Colonic mucosa (tissue), 4 donors: ENCODE measurements at places on chromosomes 11 and 22.
A peak's percentile ranks its signal among the peaks of the same experiment; 100 is the strongest.

DNA sequence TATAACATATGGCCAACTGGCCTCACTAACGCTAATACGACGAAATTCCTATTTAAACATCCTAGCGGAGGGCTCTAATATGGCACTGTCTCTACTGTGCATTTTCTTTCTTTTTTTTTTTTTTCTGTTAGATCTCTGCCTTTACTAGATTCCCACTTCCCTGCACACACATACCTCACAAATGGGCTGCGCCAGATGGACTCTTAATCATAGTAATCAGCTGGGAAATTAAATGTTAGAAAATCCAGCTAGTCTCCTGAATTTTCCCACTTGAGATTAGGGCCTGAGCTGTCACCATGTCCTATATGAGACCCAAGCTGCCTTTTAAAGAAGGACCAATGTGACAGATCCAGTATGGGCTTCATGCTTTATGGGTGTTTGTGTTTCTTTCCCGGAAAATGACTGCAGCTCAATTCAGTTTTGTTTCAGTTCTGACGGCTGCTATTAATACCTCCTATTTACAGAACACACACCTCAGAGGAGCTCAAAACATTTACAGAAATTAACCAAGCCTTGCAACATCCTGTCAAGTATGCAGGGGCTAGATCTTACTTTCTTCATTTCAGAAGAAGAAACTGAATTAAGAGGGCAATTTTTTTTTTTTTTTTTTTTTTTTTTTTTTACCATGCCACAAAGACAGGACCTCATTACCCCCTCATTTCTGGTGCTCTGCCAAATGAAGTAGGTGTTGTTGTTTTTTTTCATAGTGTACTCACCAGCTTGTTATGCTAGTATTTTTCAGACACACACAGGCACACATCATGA is 49.8 kb upstream of the BLID start:
- no peak for DNase-seq

- DNase-seq, result no peak
These were observed 2.4 kb downstream of the GAS2L1 start for GRCh38 chr22:29308791-29309262.

DNA sequence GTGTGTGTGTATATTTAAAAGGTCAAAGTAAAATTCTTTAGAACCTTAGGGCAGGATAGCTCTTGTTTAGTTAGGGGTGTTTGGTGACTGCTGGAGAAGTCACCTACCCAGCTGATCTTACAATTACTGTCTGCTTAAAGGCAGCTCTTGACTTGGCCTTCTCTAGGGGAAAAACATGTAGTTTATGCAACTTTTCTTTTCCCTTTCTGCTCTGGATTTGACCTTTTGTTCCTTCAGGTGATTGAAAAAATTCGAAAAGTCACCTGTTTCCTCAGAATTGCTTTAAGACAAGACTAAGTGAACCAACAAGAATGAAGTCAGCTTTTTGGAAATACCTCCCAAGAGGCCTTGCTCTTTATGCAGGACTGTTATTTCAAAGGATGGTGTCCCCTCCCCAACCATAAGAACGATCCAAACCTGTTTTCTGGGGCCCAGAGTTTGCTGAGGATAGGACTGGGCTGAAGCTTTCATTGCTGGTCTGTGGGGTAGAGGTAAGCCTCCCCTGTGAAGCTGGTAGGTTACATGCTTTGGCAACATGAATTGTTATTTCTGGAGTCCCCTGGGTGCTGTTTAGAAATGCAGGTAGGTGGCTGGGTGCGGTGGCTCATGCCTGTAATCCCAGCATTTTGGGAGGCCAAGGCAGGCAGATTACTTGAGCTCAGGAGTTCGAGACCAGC is 111.2 kb downstream of the PTPRJ start:
- DNase-seq, result no peak

DNA sequence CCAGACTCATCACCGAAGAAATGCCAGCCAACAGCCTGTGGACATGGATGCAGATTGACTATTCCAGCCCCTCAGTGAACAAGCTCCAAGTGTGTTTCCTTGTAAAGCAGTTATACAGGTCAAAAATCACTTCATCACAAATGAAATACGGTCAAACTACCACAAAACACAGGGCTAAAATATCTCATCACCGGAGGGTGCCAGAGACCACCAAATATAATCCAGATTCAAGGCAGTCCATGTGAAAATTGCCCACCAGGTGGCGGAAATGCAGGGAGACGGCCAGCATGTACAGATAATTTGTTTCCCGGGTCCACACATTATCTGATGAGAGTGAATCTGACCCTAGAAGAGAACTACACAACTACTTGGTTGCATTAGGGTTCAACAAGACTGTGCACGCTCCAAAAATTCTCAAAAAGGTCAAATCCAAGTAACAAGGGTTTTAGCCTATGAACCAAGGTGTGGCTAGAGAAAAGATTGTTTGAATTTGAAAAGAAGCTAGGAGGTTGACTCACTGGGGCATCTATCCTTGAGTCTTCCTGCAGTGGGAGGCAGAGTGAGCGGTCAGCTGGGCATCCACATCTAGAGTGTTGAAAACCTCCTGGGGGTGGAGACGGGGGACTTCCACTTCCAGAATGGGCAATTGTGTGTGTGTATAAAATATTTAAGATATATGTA is 71.7 kb downstream of the IGLL5 start:
- peak; percentile 71 for DNase-seq

- DNase-seq, result no peak
These were observed 123.8 kb downstream of the TEAD1 start for GRCh38 chr11:12797996-12798395.

DNA sequence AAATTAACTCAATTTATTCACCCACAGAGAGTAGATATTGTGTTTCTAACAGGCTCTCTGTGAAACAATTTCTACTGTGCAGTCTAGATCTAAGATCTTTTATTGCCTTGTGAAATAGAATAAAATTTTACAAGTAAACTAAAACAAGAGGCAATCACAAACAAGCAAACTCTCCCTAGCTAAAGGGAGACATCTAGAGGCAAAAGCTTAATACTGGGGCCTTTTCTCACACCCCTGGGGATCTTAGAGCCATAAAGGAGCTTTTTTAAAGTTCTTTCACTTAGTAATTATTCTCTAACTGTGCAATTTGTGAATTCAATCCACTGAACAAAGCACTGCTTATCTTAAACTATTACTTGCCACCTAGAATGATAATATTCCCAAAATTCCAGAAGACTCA is 19.7 kb downstream of the ALG9 start:
- no peak for DNase-seq

DNA sequence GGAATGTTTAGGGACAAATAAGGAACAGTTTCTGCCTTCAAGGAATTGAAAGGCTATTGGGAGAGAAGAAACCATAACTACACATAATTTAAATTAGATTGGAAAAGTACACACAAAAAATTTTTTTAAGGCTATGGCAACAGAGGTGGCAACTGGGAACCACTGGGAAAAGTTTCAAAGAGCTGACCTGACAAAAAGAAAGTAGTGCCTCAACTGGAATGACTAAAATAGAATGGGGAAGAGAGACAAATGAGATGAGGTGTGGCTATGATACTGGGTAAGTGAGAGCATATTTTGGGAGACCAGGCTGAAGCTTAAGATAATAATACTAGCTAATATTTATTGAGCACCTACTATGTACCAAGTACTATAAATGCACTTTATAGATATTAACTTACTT is 2.9 kb upstream of the AKIP1 start:
- no peak for DNase-seq

GRCh38 chr11:103987629-103988594 is 48.5 kb upstream of the DDI1 start:
- no peak for DNase-seq

- DNase-seq, result no peak
These were observed 385.7 kb downstream of the AASDHPPT start for GRCh38 chr11:106463154-106463553.

DNA sequence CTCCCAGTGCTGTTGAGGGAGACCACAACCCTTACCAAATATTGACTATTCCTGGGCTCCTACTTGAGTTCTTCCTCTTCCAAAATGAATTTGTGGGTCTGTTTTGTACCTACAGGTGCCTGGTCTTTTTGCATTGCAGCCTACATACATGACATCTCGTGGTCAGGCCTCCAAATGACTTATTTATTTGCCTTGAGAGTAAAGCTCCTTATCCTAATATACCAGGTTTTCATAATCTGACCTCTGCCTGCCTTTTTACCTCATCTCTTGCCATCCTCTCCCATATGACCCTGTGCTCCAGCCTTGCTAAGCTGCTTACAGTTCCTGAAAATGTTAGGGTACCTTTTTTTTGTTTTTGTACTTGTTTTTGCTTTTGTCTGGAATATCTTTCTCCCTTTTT is 130.4 kb downstream of the UVRAG start:
- no peak for DNase-seq

GRCh38 chr11:36388071-36388470 is 92.0 kb downstream of the PRR5L start:
- no peak for DNase-seq

DNA sequence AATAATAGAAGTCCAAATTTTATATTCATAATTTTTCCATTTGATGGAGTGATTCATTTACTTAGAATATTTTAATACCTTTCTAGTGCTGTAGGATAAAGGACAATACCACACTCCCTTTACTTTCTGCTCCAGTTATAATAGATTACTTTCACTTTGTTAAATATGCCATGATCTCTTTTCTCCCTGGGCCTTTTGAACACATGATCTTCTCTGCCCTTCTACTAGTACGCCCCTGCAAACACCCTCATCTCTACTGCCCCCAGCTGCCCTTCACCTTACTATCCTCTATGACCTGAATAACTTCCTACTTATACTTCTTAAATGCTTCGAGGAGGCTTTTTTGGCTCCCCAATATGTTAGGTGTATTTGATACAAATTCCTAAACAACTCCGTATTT is 177.3 kb downstream of the GUCY1A2 start:
- no peak for DNase-seq

DNA sequence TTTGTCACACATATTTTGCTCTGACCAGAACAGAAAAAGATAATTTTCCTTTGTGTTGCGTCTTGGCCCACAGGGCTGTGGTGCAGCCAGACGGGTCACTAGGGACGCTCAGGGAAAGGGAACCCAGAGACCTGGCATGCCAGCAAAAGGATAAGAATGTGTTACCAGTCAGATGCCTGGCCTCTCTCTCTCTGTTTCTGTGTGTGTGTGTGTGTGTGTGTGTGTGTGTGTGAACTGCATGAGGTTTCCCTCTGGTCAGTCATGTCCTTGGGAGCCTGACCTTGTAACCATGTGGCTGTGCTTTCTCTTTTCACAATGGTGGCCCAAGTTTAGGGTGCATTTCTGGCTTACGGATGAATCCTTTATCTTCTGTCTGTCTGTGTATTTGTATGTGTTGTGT is 25.4 kb downstream of the CCKBR start:
- DNase-seq, result no peak

- DNase-seq, result no peak
These were observed 446.9 kb upstream of the B3GAT1 start for GRCh38 chr11:134858783-134859480.

- no peak for DNase-seq
These were observed 217.0 kb upstream of the PGR start for GRCh38 chr11:101346591-101346990.

DNA sequence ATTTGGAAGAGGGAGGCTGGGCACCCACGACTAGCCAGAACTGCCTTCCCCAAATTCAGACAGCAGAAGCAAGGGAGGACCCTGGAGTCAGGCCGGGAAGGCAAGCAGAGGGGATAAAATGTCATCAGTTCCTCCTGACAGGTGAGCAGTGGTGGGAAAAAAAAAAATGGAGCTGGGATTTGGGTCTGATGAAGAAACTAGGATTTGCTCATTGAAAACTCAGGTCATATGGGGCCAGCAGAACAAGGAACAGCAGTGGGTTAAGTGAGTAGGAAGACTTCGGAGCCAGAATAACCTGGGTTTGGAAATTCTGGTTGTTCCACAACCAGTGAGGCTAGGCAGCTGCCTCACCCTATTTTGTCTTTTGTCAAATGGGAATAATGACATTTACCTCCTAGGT is 28.9 kb upstream of the DRD2 start:
- DNase-seq, result no peak

DNA sequence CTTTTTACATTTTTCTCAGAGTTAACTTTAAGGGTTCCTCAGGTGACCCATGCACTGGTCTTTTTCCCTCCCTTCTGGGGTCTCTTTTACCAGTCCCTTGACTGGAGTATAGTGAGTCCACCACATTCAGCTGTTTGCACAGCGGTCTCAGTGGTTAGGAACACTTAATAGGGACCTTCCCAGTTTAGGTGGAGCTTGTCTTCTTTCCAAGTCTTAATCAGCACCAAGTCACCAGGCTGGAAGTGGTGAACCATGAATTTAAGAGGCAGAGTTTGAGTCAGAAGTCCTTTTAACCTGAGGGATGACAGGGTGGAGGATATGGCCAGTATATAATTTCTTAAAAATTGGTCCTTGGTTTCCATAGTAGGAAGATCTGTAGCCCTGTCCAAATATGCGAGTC is 349.7 kb upstream of the MPPED2 start:
- DNase-seq, result no peak

GRCh38 chr11:130888790-130889189 is 27.5 kb downstream of the SNX19 start:
- no peak for DNase-seq

GRCh38 chr22:27718186-27719035 is 83.1 kb downstream of the MN1 start:
- DNase-seq, result peak; percentile 56

DNA sequence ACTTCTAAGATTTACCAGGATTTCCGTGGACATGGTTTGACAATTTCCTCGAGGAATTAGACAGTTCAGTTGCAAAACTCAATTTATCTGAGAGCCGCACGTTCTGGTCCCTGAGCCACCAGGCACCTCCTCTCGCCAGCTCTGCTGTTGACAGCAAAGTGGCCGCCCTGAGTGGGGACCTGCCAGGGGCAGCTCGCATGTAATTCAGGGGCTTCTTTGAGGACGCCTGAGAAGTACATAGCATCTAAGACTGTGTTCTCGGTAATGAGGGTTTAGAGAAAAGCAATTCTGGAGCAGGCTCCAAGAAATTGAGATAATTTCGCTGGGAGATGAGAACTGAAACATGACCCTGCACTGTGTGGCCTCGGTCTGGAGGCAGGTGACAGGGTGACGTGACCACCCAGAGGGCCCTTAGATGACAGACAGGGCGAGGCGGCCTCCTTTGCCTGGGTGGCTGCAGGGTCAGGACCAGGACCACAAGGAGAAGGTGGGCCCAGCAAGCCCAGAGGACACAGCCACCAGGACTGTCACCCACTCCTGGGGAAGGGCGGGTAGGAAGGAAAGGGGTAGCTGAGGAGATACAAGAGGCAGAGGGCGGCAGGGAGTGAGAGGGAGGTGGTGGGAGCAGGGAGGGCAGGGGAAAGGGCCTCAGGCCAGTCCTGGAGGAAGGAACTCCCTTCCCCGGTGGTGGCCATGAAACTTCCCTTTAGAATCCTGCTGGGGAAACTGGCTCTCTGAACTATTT is 55.0 kb downstream of the RTL6 start:
- no peak for DNase-seq
